ENCODE measurements at places on chromosomes 6 and 20. TPM values are rescaled to one million over a fixed set of nuclear protein-coding genes. Genes with fewer than 3 reads are reported as not detected.
A peak's percentile ranks its signal among the peaks of the same experiment; 100 is the strongest.

DNA sequence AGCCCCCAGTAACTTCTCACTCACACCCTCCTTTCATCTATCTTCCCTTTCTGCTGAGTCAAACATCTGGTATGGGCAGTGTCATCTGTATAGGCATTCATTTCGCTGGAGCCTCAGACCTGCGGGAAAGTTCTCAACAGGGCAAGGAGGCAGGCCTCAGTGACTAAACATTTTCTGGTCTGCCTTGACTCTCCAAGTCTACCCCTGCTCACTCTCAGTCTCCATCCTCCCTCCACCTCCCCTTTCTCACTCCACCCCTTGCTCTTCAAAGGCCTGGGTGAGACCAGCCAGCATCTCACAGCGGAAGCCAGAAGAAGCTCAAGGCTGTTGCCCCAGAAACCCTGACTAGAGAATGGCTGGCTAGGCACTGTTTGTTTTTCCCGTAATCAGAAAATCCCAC, 105.0 kb upstream of the BEND6 start:
- DNase-seq: no peak

GRCh38 chr6:15575357-15576033, 87.3 kb downstream of the DTNBP1 start:
- DNase-seq: peak; percentile 28

CYP39A1 gene
- polyA plus RNA-seq: not detected

DNA sequence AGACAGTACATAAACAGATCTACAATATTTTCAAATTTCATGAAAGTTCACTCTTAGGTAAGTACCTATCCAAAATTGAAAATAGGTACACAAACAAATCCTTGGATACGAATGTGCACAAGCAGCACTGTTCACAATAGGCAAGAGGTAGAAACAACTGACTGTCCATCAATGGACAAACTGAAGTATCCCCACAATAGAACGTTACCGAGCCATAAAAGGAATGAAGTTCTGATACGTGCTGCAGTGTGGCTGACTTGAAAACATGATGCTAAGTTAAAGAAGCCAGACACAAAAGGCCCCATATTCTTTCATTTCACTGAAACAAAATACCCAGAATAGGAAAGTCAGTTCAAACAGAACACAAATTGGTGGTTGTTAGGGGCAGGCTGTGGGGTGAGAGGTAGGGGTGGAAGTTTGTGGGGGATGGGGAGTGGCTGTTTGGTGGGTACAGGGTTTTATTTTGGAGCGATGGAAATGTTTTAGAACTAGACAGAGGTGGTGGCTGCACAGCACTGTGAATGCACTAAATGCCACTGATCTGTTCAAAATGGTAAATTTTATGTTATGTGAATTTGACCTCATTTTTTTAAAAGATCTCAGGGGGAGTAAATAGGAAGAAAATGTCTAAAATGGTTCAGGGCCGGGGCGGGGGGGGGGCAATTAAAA, 89.5 kb downstream of the ZMYND8 start:
- DNase-seq: no peak

NKX2-2 gene
- polyA plus RNA-seq: not detected

TNFRSF21 gene
- 2.0 TPM for polyA plus RNA-seq

LRRC1 gene
- polyA plus RNA-seq: not detected

TCF15 gene
- polyA plus RNA-seq: 4.5 TPM

SYCP2 gene
- 0.34 TPM for polyA plus RNA-seq

DNA sequence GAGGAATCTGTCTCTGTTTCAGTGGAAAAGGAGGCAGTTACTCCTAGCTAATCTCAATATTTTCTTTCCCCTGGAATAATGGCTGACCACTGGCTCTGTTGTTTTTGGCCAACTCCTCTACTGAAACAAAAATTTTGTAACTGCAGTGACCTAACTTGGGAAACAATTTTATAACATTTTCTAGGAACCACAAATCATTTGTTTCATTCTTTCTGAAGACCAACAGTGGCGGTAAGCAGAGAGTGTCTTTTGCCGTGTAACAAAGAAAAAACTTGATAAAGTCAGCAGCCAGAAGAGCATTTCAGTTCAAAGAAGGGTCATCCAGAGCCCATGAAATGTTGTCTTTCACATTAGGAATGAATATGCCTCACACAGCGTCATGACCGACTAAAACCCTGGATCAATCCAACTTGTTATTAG, 11.8 kb upstream of the BFSP1 start:
- no peak for DNase-seq

- DNase-seq: no peak
Observed at GRCh38 chr6:140546640-140547039, 1172.2 kb upstream of the CITED2 start.

HMGCLL1 gene
- not detected for polyA plus RNA-seq

GRCh38 chr20:52494244-52494643, 302.7 kb upstream of the ZFP64 start:
- DNase-seq: peak; percentile 7

DNA sequence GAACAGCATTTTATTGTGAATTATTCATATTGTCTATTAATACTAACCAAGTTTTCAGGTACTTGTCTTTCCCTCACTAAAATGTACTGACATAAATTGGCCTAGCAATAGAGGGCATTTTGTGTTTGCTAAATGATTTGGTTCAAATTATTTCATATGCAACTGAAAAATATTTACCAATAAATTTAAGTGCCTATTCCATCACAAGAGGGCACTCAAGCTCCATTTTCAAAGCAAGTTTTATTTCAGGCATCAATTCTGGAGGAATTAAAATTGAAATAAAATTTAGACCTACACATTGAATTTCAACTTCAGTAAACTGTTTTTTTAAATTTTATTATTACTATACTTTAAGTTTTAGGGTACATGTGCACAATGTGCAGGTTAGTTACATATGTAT, 114.3 kb upstream of the SYNCRIP start:
- DNase-seq: no peak

BMP2 gene
- 0.07 TPM for polyA plus RNA-seq

GRCh38 chr20:39116020-39116419, 153.9 kb downstream of the DHX35 start:
- peak; percentile 54 for DNase-seq

DNA sequence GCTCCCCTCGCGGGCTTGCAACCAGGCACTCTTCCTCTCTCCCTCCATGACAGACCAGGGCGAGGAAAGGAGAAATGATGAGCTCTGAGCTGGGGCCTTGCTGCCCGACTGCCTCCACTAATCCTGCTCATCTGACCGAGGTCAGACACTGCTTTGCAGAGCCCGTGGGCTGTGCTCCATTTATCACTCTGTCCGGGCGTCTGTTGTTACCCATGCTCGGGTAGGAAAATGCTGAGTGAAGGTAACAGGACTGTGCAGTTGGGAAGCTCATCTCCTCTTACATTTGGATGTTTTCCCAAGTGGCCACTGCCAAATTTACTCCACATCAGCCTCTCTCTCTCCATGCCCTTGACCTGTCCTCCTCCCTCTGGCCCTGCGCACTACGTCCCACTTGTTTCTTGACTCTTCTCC, 14.6 kb downstream of the RPS6KA2 start:
- DNase-seq: no peak

GRCh38 chr6:7787731-7788130, 61.8 kb downstream of the BMP6 start:
- DNase-seq: no peak

DNA sequence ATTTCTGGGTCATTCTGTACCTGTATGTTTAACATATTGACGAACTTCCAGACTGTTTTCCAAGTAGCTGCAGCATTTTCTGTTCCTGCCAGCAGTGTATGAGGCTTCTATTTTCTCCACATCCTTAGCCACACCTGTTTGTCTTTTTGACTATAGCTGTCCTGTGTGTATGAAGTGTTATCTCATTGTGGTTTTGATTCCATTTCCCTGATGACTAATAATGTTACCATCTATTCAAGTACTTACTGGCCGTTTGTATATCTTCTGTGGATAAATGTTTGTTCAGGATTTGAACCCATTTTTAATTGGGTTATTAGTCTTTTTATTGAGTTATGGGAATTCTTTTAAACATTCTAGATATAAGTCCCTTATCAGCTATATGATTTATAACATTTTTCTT, 95.2 kb downstream of the JAG1 start:
- no peak for DNase-seq

OR2W1 gene
- not detected for polyA plus RNA-seq

- no peak for DNase-seq
Observed at GRCh38 chr20:61253264-61253639, 1.2 kb downstream of the CDH4 start.

ACTL10 gene
- polyA plus RNA-seq: 0.13 TPM

DNA sequence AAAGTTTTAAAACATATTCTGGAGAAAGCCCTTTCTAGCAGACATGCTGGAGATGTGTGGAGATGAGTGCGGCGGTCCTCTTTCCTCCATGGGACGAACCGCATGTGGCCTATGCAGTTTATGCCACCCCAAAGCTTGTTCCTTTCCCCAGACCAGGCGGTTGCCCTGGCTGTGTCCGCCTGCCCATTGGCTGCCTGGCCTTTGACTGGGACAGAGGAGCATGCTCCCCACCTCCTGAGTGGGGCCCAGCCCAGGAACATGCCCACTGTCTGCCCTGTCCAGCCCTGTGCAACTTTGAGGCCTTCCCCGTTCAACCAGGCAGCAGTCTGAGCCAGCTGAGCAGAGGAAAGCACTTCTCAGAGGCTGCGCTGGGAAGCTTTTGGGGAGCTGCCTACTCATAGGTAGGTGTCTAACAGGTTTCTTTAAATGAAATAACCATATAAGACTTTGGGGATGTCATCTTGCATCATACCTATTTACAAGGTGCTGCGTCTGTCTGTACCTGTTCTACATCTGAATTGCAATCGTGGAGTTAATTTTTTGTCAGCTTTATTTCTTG, 20.6 kb downstream of the FOXC1 start:
- DNase-seq: no peak

TNF gene
- not detected for polyA plus RNA-seq

GRCh38 chr20:46027245-46027853, 1.7 kb upstream of the SLC12A5 start:
- DNase-seq: peak; percentile 75

- no peak for DNase-seq
Observed at GRCh38 chr20:31594002-31594557, 11.0 kb upstream of the ID1 start.

TFAP2B gene
- not detected for polyA plus RNA-seq

DNA sequence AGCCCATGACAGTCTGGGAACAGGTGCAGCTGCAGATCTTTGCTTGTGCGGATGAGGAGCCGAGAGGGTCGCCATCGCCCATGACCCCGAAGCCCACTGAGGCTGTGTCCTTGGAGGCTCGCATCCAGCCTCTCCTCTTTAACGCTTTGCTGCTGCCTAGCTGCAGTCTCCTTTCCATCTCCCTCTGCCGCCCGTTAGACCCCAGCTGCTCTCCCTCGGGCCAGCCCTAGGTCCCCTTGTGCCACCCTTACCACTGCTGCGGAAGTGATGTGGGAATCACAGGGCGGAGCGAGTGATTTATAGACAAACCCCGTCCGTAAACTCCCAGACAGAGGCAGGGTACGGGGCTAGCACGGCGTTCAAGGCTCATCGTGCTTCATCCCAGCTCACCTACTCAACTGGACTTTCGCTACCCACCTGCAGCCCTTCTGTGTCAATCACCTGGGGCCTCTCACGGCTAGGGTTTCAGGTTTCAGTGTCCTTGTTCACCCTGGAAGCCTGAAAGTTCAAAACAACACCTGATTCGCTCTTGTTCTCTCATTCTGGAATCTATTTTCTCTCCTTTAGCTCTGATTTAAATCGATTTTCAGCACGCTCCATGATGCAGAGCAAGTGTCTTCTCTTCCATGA, 76.1 kb downstream of the PAX1 start:
- no peak for DNase-seq

AHCY gene
- polyA plus RNA-seq: 237 TPM

MLN gene
- polyA plus RNA-seq: not detected

EPPIN gene
- not detected for polyA plus RNA-seq

DNA sequence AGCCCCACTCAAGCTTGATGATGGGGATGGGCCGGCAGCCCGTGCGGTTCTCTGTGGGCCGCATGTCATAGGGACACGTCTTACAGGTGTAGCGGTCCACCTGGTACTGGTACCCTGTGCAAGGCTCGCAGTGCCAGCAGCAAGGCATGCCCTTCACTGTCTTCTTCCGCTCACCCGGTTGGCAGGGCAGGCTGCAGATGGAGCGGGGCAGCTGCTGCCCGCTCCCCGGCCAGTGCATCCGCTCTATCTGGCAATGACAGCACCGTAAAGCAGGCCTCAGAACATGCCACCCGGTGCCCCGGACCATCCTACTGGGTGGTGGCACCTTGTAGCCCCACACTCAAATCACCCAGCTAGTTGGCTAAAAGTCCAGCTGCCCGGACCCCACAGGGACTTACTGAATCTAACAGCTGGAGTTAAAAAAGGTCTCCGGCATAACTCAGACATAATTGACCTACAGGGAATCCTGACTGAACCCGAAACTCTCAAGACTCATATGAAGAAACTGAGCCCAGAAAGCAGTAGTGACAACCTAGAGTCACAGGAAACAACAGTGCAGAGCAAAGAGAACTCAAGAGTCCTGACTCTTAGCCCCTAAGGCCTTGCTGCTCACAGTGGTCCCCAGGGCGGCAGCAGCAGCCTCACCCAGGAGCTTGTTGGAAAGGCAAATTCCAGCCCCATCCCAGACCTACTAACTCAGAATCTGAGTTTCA, 109.4 kb downstream of the GRM4 start:
- no peak for DNase-seq

EYA4 gene
- polyA plus RNA-seq: not detected

GRCh38 chr20:57389695-57390603, 1.2 kb upstream of the RBM38 start:
- DNase-seq: peak; percentile 73

CBLN4 gene
- not detected for polyA plus RNA-seq

DNA sequence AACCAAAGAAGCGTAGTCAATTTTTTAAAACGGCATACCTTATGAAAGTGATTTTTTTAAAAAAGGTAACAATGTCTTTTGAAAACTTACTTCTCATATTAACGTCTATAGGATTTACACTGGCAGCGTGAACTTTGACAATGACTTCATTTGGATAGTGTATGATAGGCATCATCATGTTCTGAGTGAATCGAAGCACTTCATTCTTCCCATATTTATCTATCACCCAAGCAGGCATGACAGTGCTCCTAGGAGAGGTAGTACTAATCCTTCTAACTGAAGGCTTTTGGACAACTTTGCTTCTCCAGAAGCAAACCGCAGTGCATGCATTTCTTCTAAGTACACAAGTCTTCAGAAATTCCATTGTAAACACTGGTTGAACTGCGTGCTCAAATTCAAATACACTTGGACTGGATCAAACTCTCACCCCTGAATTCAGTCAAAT, 618 bp downstream of the RTN4IP1 start:
- peak; percentile 28 for DNase-seq

- DNase-seq: peak; percentile 72
Observed at GRCh38 chr6:30882759-30883684, 1.3 kb upstream of the DDR1 start.

ECHDC1 gene
- 75.5 TPM for polyA plus RNA-seq

AFDN gene
- polyA plus RNA-seq: 78.9 TPM

DNA sequence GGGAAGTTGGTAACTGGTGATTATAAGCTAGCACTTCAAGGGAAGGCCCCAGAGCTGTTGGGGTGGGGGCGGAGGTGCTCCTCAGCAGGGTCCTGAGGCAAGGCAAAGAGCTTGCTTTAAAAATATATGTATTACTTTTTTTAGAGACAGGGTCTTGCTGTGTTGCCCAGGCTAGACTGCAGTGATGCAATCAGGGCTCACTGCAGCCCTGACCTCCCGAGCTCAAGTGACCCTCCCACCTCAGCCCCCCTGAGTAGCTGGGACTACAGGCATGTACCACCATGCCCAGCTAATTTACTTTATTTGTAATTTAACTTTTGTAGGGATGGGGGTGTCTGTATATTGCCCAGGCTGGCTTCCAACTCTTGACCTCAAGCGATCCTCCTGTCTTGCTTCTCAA, 87.2 kb downstream of the MYB start:
- no peak for DNase-seq

- DNase-seq: no peak
Observed at GRCh38 chr20:24779131-24779530, 169.9 kb upstream of the CST7 start.

GRCh38 chr6:144953552-144954240, 668.6 kb downstream of the UTRN start:
- DNase-seq: no peak

UNC93A gene
- polyA plus RNA-seq: not detected
